Colonic mucosa (tissue), 4 donors: ENCODE measurements at places on chromosomes 13 and 19.

GRCh38 chr19:15404097-15404779, 14.6 kb downstream of the AKAP8L start:
- no peak for DNase-seq

DNA sequence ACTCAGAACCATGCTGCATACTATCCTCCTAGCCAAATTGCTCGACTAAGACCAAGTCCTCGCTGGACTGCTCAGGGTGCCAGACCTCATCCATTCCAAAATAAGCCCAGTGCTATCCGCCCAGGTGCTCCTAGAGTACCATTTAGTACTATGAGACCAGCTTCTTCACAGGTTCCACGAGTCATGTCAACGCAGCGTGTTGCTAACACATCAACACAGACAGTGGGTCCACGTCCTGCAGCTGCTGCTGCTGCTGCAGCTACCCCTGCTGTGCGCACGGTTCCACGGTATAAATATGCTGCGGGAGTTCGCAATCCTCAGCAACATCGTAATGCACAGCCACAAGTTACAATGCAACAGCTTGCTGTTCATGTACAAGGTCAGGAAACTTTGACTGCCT, 1.5 kb downstream of the PABPC3 start:
- no peak for DNase-seq

DNA sequence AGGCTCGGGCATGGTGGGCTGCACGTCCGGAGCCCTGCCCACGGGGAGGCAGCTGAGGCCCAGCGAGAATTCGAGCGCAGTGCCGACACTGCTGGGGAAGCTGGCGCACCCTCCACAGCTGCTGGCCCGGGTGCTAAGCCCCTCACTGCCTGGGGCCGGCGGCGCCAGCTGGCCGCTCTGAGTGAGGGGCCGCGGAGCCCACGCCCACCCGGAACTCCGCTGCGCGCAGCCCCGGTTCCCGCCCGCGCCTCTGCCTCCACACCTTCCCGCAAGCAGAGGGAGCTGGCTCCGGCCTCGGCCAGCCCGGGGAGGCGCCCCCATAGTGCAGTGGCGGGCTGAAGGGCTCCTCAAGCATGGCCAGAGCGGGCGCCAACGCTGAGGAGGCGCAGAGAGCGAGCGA, 2080.4 kb downstream of the PCDH9 start:
- no peak for DNase-seq

DNA sequence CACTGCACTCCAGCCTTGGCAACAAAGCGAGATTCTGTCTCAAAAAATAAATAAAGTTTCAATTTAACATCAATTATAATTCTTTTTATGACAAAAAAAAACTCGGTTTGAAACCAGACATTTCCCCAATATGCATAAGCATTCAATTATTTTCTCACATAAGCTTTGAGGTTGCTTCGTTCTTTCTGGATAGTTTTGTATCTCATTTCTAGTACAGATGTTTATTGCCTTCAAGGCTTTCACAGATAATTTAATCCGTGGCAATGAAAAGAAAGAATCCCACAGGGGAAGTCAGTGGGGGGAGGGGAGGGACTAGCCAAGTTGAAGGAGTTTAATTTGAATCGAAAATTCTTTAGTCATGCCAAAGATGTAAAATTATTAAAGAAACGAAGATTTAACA, 29.6 kb upstream of the TSC22D1 start:
- no peak for DNase-seq

GRCh38 chr19:35069696-35070095, 28.2 kb downstream of the HPN start:
- DNase-seq: no peak

DNA sequence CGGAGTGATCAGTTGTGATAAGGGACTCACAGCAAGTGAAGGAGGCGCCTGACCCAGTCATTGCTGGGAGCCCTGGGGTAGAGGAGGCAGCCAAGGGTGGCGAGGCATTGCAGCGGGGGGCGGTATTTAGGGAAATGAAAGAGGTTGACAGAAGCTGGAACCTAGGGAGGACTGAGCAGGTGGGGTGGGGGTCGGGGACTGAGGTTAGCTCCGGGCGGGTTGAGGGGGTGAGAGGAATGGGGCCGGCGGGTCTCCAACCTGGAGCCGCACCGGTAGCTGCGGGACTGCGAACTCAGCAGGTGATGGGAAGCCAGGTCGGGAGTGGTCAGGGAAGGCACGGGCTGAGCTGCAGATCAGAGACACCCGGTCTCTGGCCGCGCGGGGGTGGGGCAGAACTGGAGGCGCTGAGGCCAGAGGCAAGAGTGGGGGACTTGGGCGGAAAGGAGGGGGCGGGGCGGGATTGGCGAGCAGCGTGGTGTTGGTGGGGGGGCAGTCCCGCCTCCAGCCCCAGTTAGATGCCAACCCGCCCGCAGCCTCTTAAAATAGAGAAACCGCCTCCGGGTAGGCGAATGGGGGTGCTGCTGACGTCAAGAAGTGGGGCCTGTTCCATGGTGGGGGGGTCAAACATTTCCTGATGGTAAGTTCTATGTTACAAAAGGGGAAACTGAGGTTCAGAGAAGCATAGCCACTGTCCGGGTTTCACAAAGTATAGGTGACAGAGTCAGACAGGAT, 1.5 kb downstream of the MAST3 start:
- no peak for DNase-seq

DNA sequence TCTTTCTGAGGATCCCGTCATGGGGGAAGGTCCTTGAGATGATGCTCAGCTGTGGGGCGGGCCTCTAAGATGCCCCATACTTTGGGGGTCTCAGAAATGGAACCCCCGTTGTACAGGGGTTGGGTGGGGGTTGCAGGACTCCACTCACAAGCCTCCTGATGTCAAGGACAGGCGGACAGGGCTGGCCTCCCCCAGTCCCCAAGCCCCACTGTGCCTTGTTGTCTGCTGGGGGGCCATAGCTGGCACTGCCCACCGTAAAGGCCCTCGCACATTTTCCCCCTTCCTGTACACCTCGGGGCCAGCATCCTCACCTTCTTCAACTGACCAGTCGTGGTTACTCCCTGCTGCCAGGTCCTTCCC, 2.7 kb downstream of the SNAPC2 start:
- no peak for DNase-seq
